ENCODE measurements at places on chromosomes 6 and 20.
A peak's percentile ranks its signal among the peaks of the same experiment; 100 is the strongest.

DNA sequence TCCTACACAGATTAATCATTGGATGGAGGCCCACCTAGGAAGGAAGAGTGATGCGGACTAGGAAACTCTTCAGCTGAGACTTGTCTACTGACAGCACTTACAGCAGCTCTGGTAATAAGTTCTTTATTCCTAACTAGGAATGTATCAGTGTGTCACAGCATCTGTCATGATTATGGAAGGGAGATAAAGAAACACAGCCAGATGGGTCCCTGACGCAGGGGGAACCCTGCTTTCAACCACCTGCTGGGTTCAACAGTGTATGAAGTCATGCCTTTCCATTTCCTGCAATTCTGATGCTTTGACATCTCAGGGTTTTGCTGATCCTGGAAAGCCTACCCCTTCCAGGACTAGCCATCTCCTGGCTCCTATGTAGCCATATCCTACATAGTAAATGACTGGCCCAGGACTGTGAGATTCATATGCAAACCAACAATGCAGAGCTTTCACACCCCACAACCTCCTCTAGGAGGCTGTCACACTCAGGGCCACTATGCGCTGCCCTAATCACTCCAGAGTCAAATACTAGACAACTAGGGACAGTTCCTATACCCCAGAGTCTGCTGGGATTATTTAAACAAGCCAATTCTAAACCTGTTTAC lies 29.0 kb upstream of the MANEA start:
- DNase-seq, result no peak

DNA sequence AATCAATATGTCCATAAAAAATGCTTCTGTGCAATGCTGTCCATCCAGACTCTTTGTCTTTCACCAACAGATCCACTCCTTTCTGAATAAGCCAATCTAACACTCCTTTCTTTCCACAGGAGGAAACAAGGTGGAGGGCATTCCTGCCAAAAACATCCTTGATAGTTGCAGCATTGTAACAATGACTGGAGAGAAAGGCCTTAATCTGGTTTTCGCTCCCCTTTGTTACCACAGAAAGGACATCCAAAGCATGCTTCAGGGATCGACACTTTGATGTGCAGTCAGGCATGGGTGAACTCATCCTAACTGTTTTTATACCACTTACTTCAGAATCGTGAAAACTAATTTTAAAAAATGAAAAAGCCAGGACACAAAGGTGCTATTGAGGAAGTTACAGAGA lies 7.4 kb downstream of the IBTK start:
- no peak for DNase-seq

- no peak for DNase-seq
Measured at GRCh38 chr6:28188111-28188979, 36.7 kb upstream of the ZSCAN9 start.

GRCh38 chr20:2330090-2330695 lies 34.4 kb downstream of the TGM3 start:
- DNase-seq, result no peak

DNA sequence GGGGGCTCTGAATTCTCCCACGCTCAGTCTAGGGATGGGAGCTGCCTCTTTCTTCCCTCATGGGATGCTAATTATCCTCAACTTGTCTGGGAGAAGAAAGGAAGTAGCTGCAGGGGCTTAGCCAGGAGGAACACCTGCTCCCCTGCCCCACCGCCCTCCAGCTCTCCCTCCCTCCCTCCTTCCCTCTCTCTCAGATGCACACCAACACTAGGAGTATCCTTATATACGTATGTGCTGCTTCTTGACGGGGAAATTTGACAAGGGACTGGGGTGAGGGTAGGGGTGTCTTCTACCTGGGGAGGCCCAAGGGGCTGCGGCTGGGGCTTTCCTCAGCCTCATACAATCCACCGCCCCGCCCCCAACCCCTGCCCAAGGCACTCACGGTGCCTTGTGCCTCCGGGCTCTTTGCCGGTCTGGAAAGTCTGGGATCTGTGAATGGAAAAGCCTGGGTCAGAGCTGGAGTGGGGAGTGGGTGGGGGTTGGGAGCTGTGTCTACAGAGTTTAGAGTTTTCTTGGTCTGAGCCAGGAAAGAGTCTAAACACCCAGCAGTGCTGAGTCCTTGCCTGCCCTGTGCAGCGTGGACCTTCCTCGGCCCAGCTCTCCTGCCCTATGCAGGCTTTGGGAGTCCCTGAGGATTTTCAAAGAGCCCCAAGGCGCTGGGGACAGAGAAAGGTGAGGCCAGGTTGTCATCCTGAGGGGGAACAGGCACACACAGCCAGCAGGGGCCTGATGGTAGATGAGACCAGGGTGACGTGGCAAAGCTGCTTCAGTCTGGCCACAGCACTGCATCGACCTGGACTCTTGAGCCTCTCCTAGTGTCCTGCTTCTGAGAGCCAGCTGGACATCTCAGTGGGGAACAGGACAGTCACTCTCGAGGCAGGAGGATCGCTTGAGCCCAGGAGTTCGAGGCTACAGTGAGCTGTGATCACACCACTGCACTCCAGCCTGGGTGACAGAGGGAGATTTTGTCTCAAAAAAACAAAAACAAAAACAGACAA lies 29.3 kb upstream of the EMILIN3 start:
- no peak for DNase-seq

DNA sequence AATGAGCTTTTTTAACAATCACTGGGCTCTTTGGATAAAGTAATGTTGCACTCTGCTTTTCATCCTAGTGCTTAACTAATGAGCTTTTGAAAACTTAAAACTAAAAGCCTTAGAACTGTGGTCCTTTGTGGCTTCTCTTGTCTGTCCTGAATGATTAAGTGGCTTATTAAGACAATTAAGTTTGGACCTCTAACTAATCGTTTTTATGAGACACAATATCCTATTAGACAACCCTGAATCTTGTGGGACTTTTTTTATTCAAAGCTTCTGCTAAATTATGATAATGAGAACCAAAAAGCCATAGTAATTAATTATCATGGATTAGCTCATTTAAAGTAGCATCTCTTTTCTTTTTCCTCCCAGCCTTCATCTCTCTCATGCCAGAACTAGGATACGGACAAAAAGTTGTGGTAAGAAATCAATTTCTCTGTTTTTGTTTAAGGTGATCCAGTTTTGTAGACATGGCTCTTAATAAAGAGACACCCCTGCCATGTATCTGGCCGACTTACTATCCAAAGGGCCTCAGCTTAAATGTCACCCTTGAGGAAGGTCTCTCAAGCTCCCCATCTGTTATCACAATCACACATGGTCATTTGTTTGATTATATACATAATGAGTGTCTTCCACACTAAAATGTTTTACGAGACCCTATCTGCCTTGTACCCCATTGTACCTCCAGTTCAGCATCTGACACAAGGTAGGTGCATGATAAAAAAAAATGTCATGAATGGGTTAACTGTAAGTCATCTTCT lies 384.4 kb upstream of the IRAK1BP1 start:
- no peak for DNase-seq

- DNase-seq, result no peak
Measured at GRCh38 chr6:30725713-30726505, 5.8 kb downstream of the TUBB start.

GRCh38 chr6:136553166-136553787 lies 3.1 kb upstream of the MAP7 start:
- no peak for DNase-seq

- DNase-seq, result no peak
Measured at GRCh38 chr20:38260378-38261053, at the start of gene KIAA1755. TSS of gene KIAA1755 (minus strand) at chr20:38260735. CDS start at chr20:38260500, 235 bp downstream.

DNA sequence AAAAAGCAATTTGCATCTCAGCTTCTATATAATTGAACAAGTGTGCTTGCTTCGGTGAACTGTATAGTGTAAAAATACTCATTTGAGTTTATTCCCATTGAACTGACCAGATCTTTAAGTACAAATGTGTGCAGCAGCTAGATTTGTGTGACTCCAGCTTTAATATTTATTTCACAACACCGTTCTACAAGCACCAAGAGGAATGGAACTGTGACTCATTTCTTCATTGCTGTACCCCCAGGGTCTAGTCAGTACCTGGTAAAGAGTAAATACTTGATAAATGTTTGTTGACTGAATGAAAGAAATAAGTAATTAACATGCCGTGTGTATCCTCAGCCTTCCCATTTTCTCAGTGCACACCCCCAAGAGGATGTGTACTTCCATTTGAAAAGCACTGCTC lies 464.8 kb downstream of the CBLN4 start:
- DNase-seq, result no peak

- DNase-seq, result no peak
Measured at GRCh38 chr20:25043499-25044260, 14.3 kb downstream of the ACSS1 start.

- DNase-seq, result no peak
Measured at GRCh38 chr6:65595540-65595939, 111.5 kb downstream of the EYS start.

DNA sequence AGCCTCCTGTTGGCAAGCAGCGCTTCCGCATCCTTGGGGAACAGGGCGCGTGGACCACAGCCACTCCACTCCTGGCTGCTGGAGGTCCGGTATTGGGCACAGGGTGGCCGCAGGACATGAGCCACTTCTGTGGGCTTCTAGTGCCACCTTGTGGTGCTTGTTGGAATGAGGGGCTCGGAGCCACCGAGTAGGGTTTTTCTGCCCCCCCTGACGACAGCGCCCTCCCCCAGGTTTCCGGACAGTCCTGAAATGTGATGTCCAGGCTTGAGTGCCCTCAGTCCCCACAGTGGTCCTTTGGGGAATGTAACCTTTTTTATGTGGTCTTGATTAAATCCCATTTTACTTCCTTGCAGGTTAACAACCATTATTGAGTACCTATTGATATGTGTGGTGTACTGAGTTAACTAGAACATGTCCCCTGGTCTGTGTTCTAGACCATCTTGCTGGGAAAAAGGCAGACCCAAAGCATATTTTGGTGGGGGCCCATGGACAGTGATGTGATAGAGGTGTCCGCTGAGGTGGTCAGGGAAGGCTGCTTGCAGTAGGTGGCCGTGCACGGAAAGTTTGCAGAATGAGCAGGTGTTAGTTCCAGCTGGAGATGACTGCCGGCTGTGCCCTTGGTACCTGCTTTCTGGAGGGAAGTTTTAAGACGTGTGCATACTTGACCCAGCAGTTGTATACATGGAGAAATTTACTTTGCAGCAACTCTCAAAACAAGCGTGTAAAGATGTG lies 70.0 kb downstream of the PTPN1 start:
- DNase-seq, result no peak

DNA sequence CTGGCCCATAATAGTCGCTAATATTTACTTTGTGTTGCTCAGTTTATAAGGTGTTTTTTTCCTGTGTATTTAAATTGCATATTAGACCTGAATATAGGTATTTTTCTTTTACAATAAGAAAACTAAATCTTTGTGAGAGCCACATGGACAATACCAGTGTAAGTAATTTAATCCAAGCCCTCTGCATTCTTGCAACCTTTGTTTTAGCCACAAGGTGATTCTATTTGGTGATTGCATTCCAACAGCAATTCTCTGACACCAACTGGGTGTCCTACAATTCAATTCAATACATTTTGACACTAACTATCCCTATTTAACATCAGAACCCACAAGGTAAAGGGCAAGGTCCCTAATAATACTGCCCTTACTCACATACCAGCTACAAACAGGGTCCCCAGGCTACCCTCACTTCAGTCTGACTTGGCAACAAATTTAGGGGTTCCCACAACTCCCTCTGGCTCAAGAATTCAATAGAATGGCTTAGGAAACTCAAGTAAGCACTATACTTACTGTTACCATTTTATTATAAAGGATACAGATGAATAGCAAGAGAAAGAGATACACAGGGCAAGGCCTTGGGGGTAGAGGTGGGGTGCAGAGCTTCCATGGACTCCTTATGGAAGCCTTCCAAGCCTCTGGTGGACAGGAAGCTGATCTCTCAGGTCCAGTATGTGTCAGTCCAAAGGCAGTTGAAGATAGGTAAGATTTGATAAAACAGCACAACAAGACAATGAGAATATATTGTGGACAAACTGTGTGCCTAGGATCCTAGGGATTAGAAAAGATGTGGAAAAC lies 169.3 kb downstream of the CD83 start:
- DNase-seq, result no peak

DNA sequence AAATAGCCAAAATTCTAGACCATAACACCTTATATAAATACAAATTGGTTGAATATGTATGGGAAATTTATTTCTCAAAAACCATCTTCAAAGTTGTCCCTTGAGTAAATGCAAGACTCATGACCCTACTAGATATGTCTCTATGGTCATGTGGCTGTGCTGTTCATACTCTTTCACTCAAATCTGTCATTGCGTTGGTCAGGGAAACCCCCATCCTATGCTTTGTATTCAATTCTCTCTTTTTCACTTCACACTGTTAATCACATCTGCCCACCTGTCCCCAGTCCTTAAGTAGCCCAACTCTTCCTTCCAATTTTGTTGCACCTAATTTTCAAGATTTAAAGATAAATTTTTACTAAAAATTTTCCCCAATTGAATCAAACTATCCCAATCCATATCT lies 51.0 kb downstream of the RPS12 start:
- peak; percentile 35 for DNase-seq

- DNase-seq, result no peak
Measured at GRCh38 chr20:56380375-56380774, 11.6 kb downstream of the AURKA start.

- no peak for DNase-seq
Measured at GRCh38 chr6:169263374-169263773, 9.7 kb upstream of the THBS2 start.

DNA sequence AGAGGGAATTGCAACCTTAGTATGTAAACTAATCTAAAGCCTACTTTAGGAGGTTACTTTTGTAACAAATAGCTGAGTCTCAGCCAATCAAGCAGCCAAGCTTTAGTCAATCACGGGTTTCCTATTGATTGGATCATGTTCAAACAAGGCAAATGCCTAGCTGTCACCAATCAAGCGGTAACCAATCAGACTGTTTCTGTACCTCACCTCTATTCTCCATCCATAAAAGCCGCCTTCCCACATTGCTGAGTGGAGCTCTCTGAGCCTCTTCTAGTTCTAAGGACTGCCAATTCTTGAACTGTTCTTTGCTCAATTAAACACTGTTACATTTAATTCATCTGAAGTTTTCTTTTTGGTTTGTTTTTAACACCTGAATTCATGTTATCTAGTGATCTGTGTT lies 148.4 kb upstream of the BMP5 start:
- DNase-seq, result no peak

DNA sequence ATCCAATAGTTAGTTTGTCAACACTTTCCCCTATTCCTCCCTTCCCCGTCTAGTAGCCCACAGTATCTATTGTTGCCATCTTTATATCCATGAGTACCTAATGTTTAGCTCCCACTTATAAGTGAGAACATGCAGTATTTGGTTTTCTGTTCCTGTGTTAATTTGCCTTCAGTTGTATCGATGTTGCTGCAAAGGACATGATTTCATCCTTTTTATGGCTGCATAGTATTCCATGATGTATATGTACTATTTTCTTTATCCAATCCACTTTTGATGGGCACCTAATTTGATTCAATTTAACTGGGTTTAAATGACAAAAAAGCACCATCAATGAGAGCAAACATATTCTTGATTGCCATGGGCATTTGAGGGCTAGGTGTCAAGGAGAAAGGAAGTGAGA lies 321.5 kb upstream of the TBX18 start:
- DNase-seq, result no peak

GRCh38 chr6:145841668-145842067 lies 27.1 kb upstream of the FBXO30 start:
- no peak for DNase-seq

DNA sequence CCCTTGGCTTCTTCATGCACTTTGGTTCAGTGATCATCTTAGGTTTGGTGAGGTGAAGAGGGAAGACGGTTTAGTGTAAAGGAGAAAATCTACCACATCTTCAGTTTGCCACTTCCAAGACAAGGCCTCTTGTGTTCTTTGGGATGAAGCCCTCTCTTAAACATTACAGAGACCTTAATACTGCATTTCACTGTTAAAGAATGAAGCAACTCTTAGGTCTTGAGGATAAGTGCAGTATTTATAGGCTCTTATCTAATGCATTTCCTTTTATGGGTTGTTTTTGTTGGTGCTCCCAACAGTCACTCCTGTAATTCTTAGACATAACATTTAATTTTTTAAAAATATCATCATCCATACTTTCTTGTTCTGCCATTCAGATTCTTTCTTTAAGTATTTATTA lies 139.9 kb upstream of the LAMP5 start:
- no peak for DNase-seq
